ENCODE measurements at places on chromosomes 13 and 19.
A peak's percentile ranks its signal among the peaks of the same experiment; 100 is the strongest.

GRCh38 chr13:79678100-79678499 lies 197.1 kb downstream of the NDFIP2 start:
- DNase-seq, result no peak

GRCh38 chr13:46146898-46147297 lies 35.1 kb downstream of the LCP1 start:
- no peak for DNase-seq

GRCh38 chr13:114258589-114258988 lies 22.8 kb upstream of the UPF3A start:
- DNase-seq, result no peak

GRCh38 chr19:30897553-30897952 lies 451.7 kb downstream of the TSHZ3 start:
- DNase-seq, result no peak

- DNase-seq, result no peak
Observed at GRCh38 chr19:18159810-18160209, 6.8 kb downstream of the PIK3R2 start.

GRCh38 chr13:90769387-90769786 lies 578.1 kb upstream of the MIR17HG start:
- DNase-seq, result no peak

- no peak for DNase-seq
Observed at GRCh38 chr13:45492538-45492937, 27.8 kb downstream of the COG3 start.

GRCh38 chr13:34000955-34001354 lies 183.0 kb downstream of the RFC3 start:
- DNase-seq, result no peak

DNA sequence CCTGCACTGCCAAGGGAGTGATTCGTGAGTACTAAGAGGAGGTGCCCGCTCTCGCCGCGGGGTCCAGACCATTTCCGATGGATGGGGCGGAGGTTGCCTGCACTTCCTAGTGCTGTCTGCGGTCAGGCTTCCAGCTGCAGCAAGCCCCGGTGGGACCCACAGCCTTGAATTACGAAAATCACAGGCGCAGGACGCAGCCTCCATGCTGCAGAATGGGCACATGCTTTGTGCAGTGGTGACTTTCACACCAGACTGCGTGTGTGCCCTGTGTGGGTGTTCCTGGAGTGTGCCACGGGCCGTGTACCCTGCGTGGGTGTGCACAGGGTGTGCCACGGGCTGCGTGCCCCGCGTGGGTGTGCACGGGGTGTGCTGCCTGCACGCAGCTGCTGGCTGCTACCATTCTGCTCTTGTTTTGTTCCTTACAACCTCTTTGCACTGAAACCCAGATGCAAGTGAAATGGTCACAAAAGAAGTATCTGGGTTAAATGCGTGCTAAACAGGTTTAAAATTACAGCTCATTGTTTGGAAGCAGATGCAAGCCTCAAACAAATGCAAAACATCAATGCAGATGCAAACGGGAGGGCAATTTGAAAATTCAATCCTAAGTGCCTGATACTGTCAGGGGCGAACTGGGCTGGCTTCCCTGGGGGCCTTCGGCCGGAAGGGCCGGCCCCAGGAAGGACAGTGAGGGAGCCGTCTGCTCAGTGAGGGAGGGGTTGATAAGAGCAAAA lies 221.2 kb upstream of the SOX1 start:
- no peak for DNase-seq

DNA sequence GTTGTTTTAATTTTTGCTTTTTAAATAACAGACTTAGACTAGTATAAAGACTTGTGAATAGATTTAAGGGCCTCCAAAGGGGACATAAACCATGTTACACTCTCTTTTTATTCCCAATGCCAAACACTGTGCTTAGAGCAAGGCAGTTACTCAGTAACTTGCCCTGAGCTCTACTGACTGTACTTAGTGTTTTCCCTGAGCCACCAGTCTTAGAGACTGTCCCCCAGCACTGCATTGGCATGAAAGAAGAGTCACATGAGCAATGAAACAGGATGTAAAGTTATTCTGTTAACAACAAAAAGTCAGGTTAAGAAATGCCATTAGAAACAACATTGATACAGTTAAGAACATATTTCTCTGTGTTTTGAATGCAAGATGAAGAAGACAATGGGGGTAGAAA lies 187.9 kb downstream of the TBC1D4 start:
- no peak for DNase-seq

GRCh38 chr19:3243819-3244700 lies 19.6 kb downstream of the CELF5 start:
- peak; percentile 30 for DNase-seq

DNA sequence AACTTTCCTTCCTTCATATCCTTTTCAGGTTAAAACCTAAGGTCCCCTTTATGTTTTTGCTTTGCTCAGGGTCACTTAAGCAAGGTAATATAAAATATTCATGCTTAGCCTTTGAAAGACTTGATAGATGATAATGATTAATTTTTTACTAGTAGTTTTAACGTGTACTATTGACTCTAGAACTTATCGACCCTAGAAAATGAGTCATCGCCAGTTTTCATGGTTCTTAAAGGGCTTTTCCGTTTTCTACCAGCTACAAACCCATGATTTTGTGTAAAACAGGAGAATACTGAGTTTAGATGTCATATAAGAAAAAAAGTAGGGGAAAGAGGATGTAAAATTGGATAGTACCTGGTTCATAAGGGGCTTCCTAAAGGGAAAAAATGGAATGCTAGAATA lies 75.7 kb downstream of the DHRS12 start:
- no peak for DNase-seq

- no peak for DNase-seq
Observed at GRCh38 chr13:106318941-106319411, 216.5 kb downstream of the EFNB2 start.

DNA sequence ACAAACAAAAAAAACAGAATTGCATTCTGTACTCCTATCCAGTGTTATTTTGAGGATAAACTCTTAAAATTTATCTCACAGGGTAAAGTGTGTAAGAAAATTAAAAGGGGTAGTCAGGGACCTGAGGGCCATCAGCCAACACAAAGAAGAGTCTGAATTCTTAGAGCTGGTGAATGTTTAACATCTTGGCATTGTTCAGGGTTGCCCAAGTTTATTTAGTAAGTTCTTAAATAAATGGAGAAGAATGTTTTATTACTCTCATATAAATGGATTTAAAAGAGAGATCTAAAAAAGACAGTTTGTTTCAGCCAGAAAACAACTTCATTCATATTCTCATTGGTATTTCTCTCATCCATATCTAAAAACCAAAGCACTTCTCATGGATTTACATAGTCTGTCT lies 171.7 kb downstream of the LACC1 start:
- DNase-seq, result no peak

DNA sequence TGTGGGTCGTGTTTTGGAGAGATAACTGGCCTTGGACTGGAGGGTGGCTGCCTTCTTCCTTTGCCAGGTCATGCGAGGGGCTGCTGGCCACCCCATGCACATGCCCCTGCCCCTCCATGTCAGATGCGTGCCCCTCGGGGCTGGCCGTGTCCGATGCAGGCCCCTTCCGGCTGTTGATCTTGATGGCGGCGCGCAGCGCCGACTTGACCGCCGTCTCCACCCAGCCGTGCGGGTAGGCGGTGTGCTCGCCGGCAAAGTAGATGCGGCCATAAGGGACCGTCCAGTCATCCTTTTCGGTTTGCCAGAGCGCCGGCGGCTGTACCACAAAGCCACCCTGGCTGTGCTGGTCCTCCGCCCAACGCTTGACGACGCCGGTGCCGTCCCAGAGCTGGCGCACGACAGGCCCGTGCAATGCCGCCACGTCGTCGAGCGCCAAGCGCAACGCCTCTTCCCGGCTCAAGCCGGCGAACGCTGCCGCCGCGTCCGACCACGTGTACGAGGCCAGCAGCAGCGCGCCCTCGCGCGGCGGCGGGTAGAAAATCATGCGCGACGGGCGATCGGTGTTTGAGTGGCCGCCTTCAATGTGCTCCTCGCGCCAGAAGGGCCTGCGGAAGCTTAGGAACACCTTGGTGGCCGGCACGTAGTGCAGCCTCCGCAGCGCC lies 6.9 kb downstream of the IL4I1 start:
- DNase-seq, result peak; percentile 85

- DNase-seq, result no peak
Observed at GRCh38 chr13:97298816-97299215, 76.7 kb downstream of the MBNL2 start.

DNA sequence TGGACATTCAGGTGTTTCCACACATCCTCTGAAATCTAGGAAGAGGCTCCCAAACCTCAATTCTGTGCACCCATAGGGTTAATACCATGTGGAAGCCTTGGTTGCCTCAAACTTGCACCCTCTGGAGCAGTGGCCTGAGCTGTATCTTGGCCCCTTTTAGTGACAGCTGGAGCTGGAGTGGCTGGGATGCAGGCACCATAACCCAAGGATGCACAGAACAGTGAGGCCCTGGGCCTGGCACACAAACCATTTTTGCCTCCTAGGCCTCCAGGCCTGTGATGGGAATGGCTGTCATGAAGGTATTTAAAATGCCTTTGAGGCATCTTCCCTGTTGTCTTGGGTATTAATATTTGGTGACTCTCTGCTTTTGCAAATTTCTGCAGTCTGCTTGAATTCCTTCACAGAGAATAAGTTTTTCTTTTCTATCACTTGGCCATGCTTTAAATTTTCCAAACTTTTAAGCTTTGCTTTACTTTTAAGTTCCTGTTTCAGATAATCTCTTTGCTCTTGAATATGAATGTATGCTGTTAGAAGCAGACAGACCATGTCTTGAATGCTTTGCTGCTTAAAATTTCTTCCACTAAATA lies 1594.5 kb upstream of the PCDH20 start:
- no peak for DNase-seq

DNA sequence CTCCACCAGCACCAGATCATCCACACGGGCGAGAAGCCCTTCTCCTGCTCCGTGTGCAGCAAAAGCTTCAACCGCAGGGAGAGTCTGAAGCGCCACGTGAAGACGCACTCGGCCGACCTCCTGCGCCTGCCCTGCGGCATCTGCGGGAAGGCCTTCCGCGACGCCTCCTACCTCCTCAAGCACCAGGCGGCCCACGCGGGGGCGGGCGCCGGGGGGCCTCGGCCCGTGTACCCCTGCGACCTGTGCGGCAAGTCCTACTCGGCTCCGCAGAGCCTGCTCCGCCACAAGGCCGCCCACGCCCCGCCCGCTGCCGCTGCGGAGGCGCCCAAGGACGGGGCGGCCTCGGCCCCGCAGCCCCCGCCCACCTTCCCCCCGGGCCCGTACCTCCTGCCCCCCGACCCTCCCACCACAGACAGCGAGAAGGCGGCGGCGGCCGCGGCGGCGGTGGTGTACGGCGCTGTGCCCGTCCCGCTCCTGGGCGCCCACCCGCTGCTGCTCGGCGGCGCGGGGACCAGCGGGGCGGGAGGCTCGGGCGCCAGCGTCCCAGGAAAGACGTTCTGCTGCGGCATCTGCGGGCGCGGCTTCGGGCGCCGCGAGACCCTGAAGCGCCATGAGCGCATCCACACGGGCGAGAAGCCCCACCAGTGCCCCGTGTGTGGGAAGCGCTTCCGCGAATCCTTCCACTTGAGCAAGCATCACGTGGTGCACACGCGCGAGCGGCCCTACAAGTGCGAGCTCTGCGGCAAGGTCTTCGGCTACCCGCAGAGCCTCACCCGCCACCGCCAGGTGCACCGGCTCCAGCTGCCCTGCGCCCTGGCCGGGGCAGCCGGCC lies 9.4 kb downstream of the ZNF784 start:
- DNase-seq, result no peak

DNA sequence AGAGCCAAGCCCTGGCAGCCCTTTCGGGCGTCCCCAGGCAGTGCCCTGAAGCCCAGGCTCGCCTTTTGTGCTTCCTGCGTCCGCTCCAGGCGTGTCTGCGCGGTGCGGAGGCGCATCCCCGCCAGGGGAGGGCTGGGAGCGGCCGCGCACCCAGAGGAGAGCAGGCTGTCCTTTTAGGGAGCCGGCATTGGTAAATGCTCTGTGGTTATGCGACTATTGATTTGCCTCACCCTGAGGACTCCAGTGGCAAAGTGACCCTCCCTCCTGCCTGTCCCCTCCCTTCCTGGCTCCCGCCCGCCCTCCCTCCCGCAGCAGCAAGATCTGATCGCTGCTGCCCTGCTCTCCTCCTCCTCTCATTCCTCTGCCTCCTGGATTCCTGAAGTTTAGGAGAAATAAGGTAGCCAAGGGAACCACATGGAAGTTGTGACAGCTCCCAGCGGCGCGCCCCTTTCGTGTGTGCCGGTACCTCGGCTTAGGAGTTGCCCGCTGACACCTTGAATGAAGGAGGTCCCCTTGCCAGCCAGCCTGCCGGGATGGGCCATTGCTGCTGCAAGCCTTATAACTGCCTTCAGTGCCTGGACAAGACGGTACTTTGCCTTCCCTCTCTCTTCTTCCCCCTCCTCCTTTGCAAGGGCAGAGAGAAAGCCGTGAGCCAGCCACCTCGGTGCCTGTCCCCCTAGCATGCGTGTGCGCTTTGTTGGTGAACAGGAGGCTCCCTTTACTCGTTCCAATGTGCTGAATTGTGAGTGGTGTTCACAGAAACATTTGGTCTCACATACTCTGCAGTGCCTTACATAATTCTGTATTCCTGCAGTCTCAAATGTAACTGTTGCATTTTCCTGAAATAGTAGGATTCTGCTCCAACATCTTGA lies 166.9 kb downstream of the SLC7A1 start:
- peak; percentile 5 for DNase-seq

GRCh38 chr13:113456116-113456702 lies 2.9 kb upstream of the ADPRHL1 start:
- DNase-seq, result no peak

- no peak for DNase-seq
Observed at GRCh38 chr19:58128041-58128685, 22.4 kb downstream of the ZNF329 start.

- DNase-seq, result no peak
Observed at GRCh38 chr13:98097749-98098148, 45.1 kb upstream of the FARP1 start.

All from hematopoietic multipotent progenitor cell treated with erythropoietin and hydrocortisone succinate and interleukin-3 and kit ligand, for 15 days (in vitro differentiated cells).